ENCODE measurements at places on chromosomes 7 and 10.

GRCh38 chr10:98487649-98488048 lies 40.9 kb upstream of the HPS1 start:
- DNase-seq, result no peak

DNA sequence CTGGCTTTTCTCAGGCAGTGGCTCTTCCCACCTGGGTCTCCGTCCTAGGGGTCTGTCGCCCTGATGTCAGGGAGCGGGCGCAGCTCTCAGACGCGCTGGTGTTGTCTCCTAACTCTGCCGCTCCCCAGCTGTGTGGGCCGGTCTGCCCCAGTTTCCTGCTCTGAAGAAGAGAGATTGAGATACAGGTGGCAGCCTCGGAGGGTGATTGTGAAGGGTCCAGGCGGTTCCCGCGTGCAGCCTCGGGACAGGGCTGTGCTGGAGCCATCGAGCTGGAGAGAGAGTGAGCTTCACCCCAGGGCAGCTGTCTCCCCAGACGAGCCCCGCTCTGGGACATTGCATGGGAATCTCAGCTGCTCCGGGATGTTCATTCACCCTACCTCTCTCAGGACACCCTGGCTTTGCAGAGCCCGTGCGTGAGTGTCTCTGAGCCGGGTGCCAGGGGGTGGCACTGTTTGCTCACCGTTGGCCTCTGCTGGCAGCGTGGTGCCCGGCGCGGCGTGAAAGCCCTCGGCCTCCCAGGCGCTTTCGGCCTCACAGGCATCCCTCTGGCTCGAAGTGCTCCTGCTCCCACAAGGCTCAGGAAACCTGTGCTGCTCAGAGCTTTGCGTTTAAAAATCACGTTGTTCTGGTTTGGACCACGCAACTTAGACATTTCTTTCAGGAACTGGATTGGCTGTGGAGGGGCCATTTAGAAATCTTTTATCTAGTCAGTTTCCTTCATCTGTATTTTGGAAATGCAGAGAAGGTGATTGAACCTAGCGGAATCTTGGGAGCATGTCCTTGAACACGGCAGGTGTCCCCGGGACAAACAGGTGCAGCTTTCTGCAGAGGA lies 33.8 kb upstream of the ZFAND2A start:
- no peak for DNase-seq

DNA sequence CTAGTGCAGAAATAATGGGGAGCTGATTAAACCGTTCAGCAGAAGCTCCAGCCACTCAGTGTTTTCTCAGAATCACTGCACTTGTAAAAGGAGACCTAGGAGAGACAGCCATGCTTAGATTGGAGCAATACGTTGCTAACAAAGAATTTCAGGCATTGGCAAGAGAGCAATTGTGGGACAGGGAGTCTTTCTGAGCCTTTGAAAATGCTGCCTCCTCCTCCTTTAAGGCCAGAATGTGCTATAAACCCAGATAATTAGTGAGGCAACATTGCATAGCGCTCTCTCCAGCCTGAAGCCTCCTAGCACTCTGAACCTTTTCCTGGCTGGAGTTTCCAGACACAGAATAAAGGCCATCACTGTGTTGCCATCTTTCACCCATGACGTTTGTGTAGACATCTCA lies 18.5 kb upstream of the PTPRN2 start:
- no peak for DNase-seq

DNA sequence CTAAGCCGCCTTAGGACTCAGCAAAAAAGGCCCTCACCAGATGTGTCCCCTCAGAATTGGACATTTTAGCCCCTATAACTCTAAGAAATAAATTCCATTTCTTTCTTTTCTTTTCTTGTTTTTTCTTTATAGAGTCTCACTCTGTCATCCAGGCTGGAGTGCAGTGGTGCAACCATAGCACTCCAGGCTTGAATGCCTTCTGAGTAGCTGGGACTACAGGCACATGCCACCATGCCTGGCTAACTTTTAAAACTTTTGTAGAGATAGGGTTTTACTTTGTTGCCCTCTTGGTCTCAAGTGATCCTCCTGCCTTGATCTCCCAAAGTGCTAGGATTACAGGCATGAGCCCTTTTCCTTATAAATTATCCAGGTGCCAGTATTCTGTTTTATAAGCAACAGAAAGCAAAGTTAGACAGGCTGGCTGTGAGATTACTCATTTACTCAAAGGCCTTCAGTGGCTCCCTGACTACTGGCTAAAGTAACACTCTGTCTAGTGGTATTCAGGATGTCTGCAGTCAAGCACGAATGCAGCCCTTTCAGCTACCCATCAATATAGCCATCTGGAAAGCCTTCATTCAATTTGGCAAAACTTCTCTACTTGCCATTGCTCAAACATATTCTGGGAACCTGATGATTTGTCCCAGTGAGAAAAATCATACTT lies 128.6 kb downstream of the ICA1 start:
- no peak for DNase-seq

- DNase-seq, result no peak
Observed at GRCh38 chr10:32205670-32206069, 141.3 kb downstream of the EPC1 start.

- no peak for DNase-seq
Observed at GRCh38 chr7:27686315-27686714, 23.6 kb upstream of the HIBADH start.

- DNase-seq, result no peak
Observed at GRCh38 chr10:74167443-74167842, 16.4 kb downstream of the ADK start.

DNA sequence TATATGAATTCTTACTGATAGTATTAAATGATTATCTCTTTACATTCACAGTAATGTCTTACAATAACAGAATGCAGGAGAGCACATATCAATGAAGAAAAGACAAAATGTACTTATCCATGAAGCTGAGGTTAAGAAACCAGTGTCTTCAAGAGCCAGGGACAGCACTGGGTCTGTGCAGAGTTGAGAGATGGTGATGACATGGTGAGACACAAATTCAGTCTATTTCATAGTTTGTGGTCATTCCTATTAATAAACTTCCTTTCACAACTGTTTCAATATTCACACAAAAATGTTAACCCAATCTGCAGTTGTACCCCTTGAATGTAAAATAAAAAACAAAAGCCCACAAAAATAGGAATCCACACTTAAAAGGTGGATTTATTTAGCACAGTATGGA lies 5.3 kb upstream of the MAGI2 start:
- DNase-seq, result no peak

- no peak for DNase-seq
Observed at GRCh38 chr7:42253316-42253715, 16.3 kb upstream of the GLI3 start.

GRCh38 chr7:114416129-114416990 lies 1.7 kb downstream of the FOXP2 start:
- no peak for DNase-seq

DNA sequence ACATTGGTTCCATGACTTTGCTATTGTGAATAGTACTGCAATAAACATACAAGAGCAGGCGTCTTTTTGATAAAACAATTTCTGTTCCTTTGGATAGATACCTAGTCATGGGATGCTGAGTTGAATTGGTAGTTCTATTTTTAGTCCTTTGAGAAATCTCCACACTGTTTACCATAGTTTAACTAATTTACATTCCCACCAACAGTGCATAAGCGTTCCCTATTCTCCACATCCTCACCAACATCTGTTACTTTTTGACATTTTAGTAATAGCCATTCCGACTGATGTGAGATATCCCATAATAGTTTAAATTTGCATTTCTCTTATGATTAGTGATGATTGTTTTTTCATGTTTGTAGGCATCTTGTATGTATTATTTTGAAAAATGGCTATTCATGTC lies 707.0 kb downstream of the SORCS1 start:
- no peak for DNase-seq

DNA sequence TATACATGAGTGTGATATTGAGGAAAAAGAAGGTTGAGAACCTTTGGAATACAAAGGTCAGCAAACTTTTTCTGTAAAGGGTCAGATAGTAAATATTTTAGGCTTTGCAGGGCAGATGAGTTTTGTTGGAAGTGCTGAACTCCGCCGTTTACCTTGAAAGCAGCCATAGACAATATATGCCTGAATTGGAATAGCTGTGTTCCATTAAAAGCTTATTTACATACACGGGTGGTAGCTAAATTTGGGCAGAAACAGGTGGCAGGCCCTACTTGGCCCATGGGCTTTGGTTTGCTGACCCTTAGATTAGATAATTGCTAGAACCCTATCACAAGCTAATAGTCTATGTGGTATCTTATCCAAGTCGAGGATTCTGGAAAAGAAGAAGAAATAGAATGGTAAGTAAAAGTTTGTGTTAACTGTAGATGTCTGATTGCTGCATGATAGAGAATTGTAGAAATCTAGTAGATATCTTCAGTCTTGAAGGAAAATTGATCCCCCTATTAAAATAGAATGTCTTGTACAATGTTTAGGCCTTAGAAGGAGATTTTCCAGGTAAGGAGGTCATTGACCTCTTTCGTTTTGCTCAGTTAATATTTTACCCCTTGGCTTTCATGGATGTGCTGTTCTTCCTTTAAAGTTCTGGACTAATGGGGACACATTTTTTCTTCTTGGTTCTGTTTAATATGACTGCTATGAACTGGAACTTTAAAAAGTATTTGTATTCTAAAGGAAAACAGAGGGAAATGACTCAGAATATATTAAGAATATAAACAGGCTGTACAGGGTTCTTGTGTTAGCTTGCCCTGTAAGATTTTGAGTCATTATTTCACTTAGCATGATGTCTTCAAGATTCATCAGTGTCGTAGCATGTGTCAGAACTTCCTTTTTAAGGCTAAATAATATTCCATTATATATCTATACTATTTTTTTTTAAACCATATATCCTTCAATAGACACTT lies 8.0 kb downstream of the RBM33 start:
- DNase-seq, result no peak

DNA sequence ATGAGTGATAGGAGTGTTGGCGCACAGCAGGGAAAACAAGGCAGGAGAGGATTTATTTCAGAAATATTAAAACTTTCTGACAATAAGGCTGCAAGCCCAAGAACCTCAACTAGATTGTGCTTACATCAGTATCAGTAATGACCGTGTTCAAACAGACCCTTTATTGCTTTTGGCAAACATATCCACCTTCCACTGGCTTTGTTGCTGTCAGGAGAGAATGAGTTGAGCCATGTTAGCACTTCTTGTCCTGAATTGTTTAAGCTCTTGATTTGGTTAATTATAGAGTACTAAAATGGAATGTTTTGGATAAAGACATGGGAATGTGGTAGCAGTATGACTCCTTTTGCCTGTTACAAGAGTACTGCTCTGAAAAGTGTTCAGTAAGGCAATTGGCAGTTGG lies 3.8 kb downstream of the AHCYL2 start:
- no peak for DNase-seq

- DNase-seq, result no peak
Observed at GRCh38 chr7:140084972-140085371, 22.2 kb upstream of the PARP12 start.

DNA sequence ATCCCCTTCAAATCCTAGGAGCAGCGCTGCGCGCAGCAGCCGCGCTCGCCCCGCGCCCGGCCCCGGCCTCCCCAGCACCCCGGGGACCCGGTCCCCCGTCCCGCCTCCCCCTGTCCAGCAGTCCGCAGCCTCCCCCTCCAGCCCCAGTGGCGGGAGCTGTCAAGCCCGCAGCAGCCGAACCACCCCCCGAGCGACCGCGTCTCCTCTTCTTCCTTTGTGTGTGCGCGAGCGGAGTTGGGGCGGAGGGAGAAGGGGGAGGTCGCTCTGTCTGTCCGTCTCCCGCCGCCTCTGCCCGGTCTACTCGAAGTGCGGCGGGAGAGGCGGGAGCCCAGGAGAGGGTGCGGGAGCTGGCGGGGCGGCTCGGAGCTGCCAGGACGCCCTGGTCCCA lies 375 bp upstream of the CHN2 start:
- no peak for DNase-seq

DNA sequence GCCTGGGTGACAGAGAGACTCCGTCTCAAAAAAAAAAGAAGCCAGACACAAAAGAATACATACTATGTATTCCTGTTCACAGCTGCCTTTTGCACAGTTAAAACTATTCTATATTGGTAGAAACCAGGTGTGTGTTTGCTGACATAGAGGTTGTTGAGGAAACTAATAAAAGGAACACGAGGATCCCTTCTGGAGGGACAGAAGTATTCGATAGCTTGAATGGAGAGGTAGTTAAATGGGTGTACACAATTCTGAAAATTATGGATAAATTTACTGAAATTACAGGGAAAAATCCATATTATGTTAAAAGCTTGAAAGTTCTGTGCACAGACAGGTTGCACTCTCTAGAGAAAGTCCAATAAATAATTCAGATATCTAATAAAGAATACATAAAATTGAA lies 71.5 kb downstream of the CUBN start:
- no peak for DNase-seq

DNA sequence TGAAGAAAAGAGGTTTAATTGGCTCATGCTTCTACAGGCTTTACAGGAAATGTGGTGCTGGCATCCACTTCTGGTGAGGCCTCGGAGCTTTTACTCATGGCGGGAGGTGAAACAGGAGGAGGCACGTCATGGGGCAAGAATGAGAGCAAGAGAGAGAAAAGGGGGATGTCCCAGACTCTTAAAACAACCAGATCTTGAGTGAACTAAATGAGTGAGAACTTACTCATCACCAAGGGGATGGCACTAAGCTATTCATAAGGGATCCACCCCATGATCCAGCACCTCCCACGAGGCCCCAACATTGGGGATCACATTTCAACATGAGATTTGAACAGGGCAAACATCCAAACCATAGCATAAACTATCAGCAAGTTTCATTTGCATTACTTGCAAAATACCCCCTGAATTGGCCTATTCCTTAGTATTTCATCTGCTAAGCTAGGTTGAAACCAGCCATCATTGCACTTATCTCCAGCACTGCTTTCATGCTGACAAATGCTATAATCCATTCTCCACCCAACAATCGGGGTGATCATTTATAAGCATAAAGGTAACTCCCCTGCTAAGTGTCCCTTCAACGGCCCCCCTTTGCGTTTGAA lies 179.0 kb downstream of the NOC3L start:
- no peak for DNase-seq

DNA sequence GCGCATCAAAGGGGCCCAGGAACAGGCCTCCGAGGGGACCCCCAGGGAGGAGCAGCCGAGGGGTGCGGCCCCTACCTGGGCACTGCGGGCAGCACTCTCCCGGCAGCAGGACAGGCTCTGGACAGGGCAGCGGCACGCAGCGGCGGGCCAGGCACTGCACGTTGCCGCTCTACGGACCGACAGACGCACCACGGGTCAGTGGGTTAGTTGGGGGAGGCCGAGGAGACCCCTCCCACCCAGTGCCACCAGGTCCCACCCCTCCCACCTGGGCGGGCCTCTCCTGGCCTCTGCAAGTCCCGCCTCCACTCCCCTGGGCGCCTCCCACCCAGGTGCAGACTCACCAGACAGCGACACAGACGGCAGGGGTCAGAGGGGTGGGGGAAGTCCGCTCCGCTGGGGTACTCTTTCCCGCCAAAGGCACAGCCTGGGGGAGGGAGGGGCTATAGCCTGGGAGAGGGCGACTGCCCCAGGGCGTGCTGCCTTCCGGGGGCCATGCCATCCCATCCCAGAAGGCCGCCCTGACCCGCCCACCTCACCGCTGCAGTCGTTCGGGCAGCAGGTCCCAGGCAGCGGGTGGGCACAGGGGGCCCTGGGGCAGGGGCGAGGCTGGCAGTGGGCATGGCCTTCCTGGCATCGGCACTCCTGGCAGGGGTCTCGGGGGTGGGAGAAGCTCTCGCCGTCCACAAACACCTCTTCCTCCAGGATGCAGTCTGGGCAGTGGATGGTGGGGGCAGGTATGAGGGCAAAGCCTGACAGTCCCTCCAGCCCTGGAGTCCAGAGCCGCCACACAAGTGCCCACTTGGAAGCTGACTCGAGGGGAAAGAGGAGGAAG lies 19.2 kb downstream of the KCP start:
- no peak for DNase-seq

GRCh38 chr7:148151778-148152177 lies 438.8 kb upstream of the C7orf33 start:
- DNase-seq, result no peak

All from immature natural killer cell (primary cell).